ENCODE measurements at places on chromosomes 12 and 14.

DNA sequence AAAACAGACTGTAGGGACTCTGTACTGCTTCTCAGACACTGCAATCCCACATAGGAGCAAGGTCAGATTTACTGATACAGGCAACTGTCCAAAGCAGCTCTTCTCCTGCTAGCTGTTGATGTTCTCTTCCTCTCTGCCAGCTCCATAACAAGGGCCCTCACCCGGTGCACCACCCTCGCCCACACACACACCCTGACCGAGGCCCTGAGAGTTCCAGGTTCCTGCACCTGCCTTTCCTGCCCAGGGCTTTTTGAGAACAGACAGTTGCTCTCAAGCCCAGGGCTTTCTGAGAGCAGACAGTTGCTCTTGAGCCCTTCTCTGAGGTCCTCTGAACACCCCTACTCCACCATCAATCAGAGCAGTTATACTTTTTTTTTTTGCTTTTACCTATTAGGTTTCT is 233.8 kb upstream of the GARIN6 start:
- DNase-seq = no peak

- DNase-seq = no peak
These were observed 69.8 kb downstream of the NCOR2 start for GRCh38 chr12:124497658-124498057.

GRCh38 chr12:2212971-2213869 is 160.4 kb downstream of the CACNA1C start:
- DNase-seq = no peak

DNA sequence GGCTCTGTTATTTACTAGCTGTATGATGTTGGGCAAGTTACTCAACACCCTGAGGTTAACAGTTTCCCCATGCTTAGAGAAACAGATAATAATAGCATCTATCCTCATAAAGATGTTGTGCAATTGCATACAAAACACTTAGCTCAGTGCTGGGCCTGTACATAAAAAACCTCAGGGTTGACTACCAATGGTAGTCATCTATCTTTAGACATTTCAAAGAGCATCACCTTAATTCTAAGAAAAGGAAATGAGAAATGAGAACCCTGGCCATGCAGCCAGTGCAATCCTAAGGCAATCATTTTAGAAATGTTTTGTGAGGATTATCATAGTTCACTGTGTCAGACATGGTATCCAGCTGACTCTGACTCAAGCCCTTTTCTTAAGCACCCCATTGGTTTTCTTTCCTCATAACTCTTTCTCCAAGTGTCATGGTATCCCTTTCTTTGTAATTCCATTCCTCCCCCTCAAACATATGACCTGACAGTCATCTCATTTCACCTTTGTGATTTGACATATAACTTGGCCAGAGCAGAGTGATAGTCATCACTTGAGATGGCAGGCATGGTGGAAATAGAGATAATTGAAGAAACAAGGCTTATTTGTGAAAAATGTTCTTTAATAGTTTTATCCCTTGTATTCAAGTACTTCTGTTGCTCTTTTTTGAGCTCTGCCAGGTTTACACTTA is 29.5 kb upstream of the OSBPL8 start:
- DNase-seq = no peak

GRCh38 chr12:49369411-49370145 is 2.3 kb downstream of the SPATS2 start:
- DNase-seq = peak; percentile 55

DNA sequence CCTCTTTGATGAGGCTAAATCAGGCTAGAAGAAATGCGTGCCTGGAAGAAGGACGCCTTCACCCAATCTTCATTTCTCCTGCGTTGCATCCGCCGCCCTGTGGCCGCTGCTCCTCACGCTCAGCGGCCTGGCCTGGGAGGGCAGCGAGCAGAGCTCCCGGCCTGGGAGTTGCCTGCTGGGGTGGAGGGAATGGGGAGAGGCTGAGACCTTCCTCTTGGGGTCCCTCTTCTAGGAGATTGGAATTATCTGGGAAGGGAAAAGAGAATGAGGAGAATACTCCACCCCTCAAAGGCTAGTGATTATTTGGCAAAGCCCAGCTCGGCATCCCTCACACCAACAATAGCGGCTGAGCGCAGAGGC is 2.4 kb upstream of the HOXC12 start:
- DNase-seq = no peak

All from urothelium cell line (cell line).